ENCODE measurements at places on chromosomes 7 and 10. TPM values are rescaled to one million over a fixed set of nuclear protein-coding genes. Genes with fewer than 3 reads are reported as not detected.

The TEX47 gene
- not detected for total RNA-seq

The GDF10 gene
- 10.0 TPM for total RNA-seq

The ATG9B gene
- total RNA-seq, result 1.9 TPM

The ANK3 gene
- total RNA-seq, result 269 TPM

The STEAP1B gene
- 1.6 TPM for total RNA-seq

The AGBL3 gene
- total RNA-seq, result 5.8 TPM

The ADRB1 gene
- 1.6 TPM for total RNA-seq

The YAE1 gene
- 60.3 TPM for total RNA-seq

The DEPP1 gene
- 40.9 TPM for total RNA-seq

The FAM20C gene
- 24.7 TPM for total RNA-seq

The TRIM73 gene
- 2.0 TPM for total RNA-seq

The TCERG1L gene
- 3.0 TPM for total RNA-seq

The COL17A1 gene
- 17.3 TPM for total RNA-seq

The ZFAND4 gene
- 33.2 TPM for total RNA-seq

The PRPF18 gene
- 61.7 TPM for total RNA-seq

The TFAM gene
- 38.1 TPM for total RNA-seq

The OR2AE1 gene
- not detected for total RNA-seq

The ZNF467 gene
- 4.6 TPM for total RNA-seq

The NKX1-2 gene
- total RNA-seq, result not detected

The PTPN20 gene
- total RNA-seq, result 10.0 TPM

The VSTM2A gene
- total RNA-seq, result 27.3 TPM

The MMD2 gene
- total RNA-seq, result 5.7 TPM

The FAM25C gene
- total RNA-seq, result not detected

The MRC1 gene
- 9.5 TPM for total RNA-seq

The CDNF gene
- total RNA-seq, result 3.0 TPM

The CRHR2 gene
- 0.60 TPM for total RNA-seq

The ASB10 gene
- total RNA-seq, result 0.44 TPM

The TRIL gene
- 19.8 TPM for total RNA-seq

The XPNPEP1 gene
- 100 TPM for total RNA-seq

The RBM20 gene
- total RNA-seq, result 2.7 TPM

The DUS4L gene
- total RNA-seq, result 14.9 TPM

The TBC1D12 gene
- total RNA-seq, result 45.0 TPM

The C10orf71 gene
- total RNA-seq, result 2.1 TPM

The ADCY1 gene
- 43.0 TPM for total RNA-seq

The LRRTM3 gene
- total RNA-seq, result 5.2 TPM

The SLF2 gene
- 64.1 TPM for total RNA-seq

The NEURL1 gene
- 16.8 TPM for total RNA-seq

The SMKR1 gene
- total RNA-seq, result 1.3 TPM

The SMIM30 gene
- total RNA-seq, result 42.5 TPM

The ADGRA1 gene
- total RNA-seq, result 5.4 TPM

The AKR1C8 gene
- 0.27 TPM for total RNA-seq

The PTTG1IP2 gene
- not detected for total RNA-seq

The CLCN1 gene
- total RNA-seq, result 0.22 TPM

The EVX1 gene
- total RNA-seq, result not detected

The PKD1L1 gene
- 2.1 TPM for total RNA-seq

The TLL2 gene
- total RNA-seq, result 1.5 TPM

The ODAD2 gene
- total RNA-seq, result 3.2 TPM

Data from camera-type eye (tissue), 1 donor.